ENCODE measurements at places on chromosomes 1 and 21. TPM values are rescaled to one million over a fixed set of nuclear protein-coding genes. Genes with fewer than 3 reads are reported as not detected.

Gene AK2
- 81.9 TPM for total RNA-seq

GRCh38 chr1:62384276-62385005 lies 52.4 kb upstream of the USP1 start:
- DNase-seq, result peak; percentile 82

Gene LHX4
- under 0.01 TPM for total RNA-seq

DNA sequence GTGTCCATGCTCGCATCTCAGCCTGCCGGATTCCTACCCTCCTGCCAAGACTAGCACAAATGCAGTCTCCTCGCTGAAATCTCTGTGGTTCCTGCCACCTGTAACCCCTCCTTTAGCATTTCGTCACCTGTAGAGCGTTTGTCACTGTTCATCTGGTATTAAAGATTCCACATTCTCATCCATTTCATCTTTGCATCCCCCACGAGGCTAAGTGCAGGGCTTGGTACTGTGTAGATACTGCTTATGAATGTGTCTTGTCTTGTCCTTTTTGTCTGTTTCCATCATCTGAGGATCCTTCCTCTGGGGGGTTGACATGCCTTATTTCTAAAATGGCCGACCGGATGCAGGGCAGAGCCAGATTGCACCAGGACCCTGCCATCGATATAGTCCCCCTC lies 53.7 kb upstream of the DNAJC6 start:
- DNase-seq, result no peak

Gene FMO3
- not detected for total RNA-seq

Measured in bronchial epithelial cell (primary cell).